Prostate gland (tissue), 2 donors: ENCODE measurements at places on chromosomes 3 and 15.

DNA sequence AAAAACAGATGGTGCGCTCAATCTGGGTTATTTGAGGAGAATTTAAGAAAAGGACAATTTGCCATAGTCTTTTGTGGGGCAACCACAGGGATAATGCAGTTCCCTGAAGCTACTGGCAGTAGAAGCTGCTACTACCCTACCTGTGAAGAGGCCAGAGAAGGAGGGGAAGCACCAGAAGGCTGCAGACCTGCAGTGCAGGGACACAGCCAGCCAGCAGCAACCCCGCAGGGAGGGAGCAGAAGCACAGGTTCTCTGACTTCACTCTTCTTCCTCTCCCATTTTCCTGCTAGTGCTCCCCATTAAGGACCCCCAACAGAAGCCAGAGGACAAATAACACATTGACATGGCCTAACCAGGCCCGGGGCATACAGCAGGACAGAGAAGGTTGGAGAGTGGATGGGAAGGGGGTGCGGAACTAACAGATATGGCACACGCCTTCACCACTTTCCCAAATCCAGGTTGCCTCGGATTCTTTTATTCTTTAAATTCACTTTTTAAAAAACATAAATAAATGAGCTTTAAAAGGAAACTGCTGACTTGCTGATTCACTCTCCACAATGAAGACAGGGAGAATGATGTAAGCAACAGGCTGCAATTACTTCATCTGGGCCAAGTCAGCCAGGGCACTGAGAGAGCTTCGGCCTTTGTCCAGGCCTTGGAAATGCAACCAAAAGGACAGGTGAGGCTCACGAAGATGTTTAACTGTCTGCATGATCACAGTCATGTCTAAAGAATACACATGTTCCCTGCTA, 30.1 kb downstream of the POPDC2 start:
- no peak for DNase-seq

- DNase-seq, result no peak
Observed at GRCh38 chr3:157493627-157494550, 9.3 kb downstream of the VEPH1 start.

DNA sequence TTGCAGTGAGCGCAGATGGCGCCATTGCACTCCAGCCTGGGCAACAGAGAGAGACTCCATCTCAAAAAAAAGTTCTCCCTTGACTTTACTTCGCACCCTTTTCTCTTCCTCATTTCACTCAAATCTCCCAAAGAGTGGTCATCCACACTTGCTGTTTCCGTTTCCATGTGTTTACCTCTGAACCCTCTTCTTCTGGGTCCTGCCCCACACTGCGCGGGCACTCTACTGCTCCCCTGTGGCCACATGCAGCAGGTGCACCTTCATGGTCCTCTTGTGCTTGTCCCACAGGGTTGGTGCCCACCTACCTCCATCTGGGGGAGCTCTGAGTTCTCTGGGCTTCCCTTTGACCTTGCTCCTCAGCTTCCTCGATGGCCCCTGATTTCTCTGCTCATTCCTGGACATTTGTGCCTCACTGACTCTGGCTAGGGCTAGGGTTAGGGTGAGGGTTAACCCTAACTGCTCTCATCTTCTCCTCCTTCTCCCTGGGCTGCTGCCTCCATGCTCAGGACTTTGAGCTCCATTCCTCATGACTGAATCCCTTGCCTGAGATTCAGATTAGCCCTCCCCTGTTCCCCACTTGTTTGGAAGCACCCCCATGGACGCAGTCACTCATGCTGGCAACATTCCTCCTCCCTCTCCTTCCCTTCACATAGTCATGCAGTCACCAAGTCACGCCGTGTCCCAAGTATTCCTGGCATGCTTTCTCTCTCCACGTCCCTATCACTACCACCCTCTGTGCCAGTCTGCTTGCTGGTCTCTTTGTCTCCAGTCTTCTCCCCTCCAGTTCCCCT, 26.6 kb upstream of the KY start:
- DNase-seq, result no peak

- DNase-seq, result no peak
Observed at GRCh38 chr15:31473385-31474058, 146.9 kb downstream of the KLF13 start.

- DNase-seq, result no peak
Observed at GRCh38 chr15:33706173-33706572, 262.1 kb upstream of the CHRM5 start.

DNA sequence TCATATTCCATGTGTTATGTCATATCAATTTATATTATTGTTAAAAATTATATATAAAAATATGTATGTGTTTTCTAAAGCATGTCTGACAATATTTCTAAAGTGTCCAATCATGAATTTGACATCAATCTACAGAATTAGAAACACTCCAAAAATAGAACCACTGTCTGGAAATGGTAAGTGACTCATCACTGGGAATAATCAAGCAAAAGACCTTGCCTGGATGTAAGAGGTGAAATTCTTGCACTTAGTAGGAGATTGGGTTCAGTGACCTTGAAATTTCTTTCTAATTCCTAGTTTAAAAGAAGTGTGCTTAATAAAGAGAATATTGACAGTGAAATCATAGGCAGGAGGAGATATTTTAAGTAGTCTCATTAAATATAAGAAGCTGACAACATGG, 188.8 kb downstream of the ZNF385D start:
- DNase-seq, result no peak

DNA sequence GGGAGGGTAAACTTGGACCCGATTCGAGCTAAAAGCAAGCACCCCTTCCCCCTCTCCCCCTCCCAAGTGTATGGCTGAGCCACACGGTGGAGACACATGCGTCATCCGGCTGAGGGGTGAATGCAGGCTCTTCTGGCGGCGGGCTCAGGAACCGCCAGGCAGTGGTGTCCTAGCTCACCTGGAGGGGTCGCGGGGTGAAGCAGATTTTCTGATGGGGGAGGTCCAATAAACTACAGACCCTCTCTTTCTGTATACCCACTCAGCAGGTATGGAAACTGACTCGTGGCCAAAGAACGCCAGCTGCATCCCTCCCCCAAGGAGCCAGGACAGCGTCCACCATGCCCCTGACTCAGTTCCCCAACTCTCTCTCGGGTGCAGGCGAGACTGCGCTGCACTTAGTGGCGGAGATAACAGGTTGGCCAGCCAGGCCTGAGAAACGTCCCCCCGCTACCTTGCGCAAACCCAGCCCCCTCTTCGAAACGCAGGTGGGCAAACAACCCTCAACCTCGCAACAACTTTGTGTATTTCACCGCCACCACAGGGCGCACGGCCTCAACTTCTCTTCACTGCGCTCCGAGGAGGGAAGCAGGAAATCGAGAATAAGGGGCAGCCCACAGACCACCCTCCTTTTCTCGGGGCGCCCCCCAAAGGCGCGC, 1.3 kb downstream of the MAGI1 start:
- DNase-seq, result peak; percentile 61

DNA sequence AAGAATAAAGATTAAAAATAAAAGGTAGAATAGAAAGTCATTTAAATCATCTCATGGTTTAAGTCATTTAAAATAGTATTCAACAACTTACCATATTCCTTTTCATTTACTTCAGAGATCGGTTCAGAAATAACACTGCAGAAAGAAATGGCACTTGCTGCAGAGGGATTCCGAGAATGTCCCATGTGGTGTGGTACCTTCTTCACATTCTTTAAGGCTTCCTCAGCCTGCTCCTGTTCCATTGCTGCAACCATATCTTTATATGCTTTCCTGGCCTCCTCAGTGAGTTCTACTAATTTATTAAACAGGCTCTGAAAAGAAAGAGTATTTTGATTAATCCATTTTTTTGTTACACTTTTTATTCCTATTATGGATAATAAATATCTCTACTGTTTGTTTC, 32.6 kb upstream of the SHC4 start:
- DNase-seq, result no peak

DNA sequence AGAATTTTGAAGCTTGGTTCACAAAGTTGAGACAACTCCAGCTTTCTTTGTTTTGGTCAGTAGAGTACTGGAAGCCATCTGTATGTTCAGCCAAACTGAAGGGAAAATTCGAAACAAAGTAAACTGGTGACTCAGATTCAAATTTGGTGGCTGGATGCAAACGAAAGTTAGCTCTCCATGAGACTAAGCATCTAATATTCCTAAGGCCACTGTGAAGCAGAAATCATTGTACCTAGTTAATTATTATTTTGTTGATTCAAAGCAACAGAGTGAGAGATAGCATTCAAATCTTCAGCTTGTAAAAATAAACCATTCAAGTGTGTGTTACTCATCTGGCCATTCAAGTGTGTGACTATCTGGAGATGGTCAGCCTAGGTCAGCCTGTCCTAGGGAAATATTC, 42.1 kb downstream of the NR2F2 start:
- no peak for DNase-seq

GRCh38 chr15:92625251-92625980, 30.2 kb downstream of the FAM174B start:
- DNase-seq, result no peak

GRCh38 chr15:87207990-87208580, 1048.5 kb downstream of the NTRK3 start:
- no peak for DNase-seq

GRCh38 chr3:14410106-14410502, 7.7 kb downstream of the SLC6A6 start:
- DNase-seq, result no peak

- no peak for DNase-seq
Observed at GRCh38 chr15:72764656-72765055, 18.9 kb downstream of the ADPGK start.

DNA sequence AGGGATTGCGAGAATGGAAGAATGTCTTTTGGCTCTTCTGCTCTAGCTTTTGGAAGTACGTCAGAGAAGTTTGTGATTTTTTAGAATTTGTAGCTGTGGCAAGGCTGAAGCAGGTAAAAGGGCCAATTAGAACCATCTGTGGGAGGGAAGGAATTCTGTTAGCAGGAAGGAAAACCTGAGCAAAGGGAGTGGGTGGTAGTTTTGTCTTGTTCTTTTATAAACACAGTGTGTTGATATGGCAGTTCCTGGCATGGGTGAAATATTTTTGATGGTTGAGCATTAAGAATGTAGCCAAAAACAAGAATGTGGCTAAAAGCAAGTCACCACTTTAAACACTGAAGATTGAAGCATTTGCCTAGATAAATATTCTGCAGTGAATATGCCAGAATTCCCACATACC, 23.8 kb downstream of the DAG1 start:
- no peak for DNase-seq

GRCh38 chr3:156608601-156609514, 53.9 kb upstream of the SSR3 start:
- no peak for DNase-seq

GRCh38 chr3:125022206-125022605, 33.6 kb downstream of the HEG1 start:
- DNase-seq, result no peak

GRCh38 chr3:51779137-51779536, at the start of gene IQCF6:
Gene IQCF6, minus strand, starts transcription at chr3:51779237. Its CDS starts 13 bp downstream, at chr3:51779224.
- DNase-seq, result no peak

DNA sequence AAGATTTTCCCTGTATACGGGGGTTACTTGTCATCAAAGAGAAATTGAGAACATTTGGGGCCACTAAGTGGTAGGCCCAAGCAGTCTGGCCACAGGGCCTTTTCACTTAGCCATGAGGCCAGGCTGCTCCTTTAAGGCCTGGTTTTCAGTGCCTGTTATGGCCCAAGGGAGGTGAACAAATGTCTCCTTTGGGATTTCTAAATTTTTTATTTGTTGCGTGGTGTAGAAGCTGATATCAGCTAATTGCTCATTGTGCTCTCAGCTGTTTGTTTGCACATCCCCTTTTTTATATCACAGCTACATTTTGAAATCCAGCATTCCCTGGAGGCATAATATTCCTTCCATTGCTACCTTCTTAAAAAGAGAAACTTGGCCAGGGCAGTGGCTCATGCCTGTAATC, 48.5 kb downstream of the RLBP1 start:
- no peak for DNase-seq

- DNase-seq, result no peak
Observed at GRCh38 chr15:73518180-73518862, 75.4 kb downstream of the REC114 start.

- DNase-seq, result no peak
Observed at GRCh38 chr15:96088650-96089049, 241.8 kb upstream of the NR2F2 start.

DNA sequence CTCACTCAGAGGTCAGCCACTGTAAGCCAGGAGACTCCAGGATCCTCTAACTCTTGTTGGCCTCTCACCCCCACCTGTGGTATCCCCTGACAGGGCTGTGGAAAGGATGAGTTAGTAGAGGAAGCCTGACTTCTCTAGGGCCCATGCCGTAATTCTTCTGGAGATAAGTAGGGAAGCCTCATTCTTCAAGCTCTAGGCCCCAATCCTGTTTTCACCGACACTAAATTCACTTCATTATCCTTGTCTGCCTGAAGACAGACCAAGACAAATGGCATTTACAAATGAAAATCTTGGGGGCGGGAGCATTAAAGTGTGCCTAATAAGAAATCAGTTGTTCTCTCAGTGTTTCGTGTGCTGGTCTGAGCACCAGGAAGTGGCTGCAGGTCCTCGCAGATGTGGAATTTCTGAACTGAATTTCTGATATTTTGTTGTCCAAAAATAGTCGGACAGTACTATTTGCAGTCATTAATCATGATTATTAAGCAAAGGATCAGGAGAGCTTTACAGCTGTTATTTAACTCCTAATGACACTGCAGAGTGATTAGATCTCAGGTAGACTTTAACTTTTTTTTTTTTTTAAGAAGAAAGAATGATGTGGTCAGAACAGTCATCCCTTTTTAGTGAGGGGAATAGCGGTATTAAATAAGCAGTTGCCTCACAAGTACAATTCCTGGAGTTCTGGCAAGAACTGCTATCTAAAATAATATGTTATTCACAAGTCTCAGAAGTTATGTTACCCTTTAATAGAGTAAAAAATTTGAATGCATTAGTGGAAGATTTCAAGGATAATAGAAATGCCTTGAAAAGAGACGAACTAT, 58.4 kb downstream of the RBMS3 start:
- DNase-seq, result no peak

- DNase-seq, result no peak
Observed at GRCh38 chr3:48915296-48915695, 3.3 kb upstream of the ARIH2 start.

GRCh38 chr3:78659386-78659987, 1108.3 kb downstream of the ROBO1 start:
- DNase-seq, result peak; percentile 25

DNA sequence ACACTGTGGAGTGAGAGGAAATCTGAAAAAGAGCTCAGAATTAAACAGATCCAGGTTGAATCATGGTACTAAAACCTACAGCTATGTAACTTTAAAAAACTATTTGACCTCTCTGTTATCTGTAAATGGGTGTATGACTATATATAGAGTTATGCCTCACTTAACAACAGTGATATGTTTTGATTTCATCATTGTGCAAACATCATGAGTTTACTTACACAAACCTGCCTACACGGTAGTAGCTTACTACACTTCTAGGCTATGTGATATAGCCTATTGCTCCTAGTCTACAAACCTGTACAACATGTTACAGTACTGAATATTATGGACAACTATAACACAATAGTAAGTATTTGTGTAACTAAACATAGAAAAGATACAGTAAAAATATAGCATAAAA, 191.6 kb upstream of the MEIS2 start:
- DNase-seq, result no peak

DNA sequence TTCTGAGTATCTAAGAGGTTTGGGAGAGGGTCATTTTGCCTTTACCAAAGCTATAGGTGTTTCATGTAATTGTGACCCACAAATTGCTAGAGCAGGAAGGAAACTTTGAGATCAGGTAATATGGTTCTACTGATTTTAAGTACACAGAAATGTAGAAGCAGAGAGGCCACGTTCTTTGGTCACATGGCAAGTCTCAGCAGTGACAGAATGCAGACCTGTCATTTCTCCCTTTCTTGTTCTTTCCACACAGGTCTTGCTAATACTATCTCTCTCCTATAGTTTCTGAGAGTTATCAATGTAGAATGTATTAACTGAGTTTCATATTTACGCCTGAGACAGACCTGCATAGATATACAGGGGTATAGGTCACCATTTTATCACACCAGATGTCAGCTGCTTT, 10.9 kb upstream of the RTP1 start:
- DNase-seq, result no peak
